Activated CD4-positive, CD25-positive, alpha-beta regulatory T cell treated with anti-CD3 and anti-CD28 coated beads, Interleukin-2, amount 50 U/mL, for 16 hours (primary cell): ENCODE measurements at places on chromosomes 13 and 19.

DNA sequence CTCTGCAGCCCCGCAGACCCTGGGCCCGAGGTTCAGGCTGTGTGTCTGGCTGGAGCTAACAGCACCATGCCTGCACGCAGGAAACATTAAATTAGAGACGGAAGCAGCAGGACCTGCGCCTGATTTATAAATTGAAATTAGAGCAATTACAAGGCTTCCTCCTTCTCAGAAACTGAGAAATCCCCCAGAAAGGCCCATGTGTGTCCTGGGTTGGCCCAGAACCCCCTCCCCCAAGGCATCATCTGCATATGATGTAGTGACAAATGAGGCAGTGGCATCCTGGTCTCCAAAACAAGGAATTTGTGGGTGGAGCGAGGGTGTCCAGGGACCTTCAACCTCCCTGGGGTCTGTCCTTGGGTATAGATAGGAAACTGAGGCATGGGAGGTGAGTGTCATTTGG lies 27.2 kb upstream of the SEMA6B start:
- DNase-seq: no peak

GRCh38 chr13:74005320-74006157 lies 128.7 kb downstream of the KLF12 start:
- DNase-seq: no peak

- no peak for DNase-seq
Measured at GRCh38 chr13:33454844-33455705, 169.5 kb upstream of the STARD13 start.

DNA sequence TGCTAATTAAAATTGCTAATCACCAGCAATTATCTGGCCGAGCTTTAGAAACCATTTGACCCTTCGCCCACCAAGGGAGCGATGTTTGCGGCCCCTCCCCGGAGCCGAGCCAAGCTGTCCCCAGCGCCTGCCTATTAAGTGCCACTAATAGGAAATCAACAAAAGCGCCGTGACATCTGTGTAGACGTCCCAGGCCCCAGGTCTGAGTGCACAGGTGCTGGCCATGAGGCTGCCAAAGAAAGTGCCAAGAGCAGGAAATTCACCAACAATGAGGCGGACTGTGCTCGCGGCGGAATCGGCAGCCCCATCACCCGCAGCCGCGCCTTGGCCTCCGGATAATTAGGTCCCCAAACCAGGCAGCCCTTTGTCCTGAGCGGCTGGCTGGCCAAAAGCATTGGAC lies 44.5 kb upstream of the SPACA7 start:
- DNase-seq: no peak

GRCh38 chr13:51152701-51153100 lies 41.6 kb upstream of the C13orf42 start:
- DNase-seq: no peak

DNA sequence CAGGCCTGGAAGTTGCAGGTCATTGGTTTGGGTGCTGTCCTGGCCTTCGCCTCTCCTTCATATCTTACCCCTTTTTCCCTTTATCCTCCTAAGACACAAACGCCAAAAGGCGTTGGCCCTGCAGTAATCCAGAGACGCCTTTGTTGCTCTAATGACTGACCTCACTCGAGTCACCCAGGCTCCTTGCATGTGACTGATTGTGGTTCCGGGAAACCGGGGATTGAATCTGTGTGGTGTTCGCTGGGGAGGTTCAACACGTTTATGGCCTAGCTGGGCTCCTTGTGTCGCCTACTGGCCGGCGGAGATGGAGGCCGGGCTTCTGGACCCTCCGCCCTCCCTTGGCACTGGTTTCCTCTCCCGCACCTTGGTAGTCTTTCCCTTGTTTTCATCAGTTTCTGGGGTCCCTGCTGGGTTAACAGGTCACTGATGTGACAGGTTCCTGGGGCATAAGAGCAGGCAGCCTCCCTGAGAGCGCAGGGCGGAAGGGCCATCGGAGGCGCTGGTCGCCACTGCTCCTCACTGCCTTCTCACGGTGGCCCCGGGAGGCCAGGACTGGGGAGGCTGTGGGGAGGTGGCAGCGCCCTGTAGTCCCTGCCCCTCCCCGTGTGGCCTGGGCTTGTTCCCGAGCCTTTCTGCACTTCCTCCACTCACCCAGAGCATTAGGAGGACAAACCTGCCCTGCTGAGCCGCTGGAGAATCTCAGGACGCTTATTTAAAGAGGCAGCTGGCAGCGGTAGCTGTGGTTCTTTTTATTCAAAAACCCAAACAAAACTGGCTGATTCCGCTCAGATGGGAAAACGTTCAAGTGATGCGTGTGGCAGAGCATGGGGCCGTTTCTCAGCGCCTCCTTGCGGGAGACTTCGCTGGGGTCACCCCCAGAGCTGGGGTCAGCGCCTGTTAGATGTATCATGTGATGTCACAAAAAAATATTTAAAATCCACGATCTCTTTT lies 18.1 kb upstream of the NDUFS7 start:
- no peak for DNase-seq

- DNase-seq: no peak
Measured at GRCh38 chr13:24323036-24323738, 13.8 kb downstream of the C1QTNF9 start.

GRCh38 chr13:50025436-50025835 lies 10.2 kb downstream of the KCNRG start:
- DNase-seq: no peak

GRCh38 chr19:50273821-50274220 lies 55.4 kb downstream of the KCNC3 start:
- no peak for DNase-seq

DNA sequence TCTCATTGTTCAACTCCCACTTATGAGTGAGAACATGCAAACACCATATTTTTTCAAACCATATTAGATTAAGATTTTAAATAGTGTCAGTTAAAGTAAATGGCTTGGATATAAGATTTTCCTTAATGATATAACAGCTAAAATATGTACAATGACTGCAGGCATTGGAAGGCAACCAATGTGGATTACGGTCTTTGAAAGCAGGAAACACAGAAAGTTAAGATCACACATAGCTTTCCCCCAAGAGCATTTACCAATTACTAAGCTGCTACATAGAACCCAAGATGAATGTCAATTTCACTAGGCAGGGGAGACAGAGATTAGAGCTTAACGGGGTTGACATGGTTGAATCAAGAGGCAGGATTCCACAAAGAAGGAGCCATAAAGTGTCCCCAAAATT lies 173.2 kb upstream of the TRPC4 start:
- DNase-seq: no peak

DNA sequence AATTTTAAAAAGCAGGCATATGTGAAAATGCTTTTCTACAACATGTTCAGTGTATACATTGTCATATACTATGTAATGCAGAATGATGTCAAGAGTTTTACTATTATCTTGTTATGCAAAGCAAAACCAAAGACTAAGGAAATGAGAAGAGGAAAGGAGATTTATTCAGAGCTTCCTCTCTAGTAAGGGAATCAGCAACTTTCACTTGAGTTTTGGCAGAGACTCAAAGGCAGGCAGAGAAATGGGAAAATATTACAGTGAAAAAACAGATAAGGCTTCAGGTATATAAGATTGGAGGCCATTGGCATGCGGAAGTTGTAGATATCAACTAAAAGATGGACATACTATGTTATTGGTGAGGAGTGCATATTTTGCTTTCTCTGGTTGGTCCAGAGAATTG lies 512.0 kb upstream of the PCDH20 start:
- DNase-seq: no peak

DNA sequence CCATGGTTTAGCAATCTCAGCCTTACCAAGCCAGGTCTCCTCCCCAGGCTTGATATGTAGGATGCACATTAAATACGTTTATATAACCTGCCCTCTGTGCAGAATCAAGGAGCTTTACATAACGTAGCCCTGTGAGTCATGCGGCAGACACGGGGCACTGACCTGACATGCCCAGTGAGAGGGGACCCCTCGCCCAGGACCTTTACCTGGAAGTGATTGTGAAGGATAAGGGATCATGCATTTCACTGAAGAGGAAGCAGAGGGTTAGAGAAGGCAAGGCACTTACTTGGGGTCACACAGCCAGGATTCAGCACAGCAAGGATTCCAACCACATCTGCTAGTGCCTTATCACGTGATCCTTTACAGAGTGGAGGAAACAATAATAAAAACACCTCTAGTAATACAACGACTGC lies 18.9 kb upstream of the FOSB start:
- no peak for DNase-seq

DNA sequence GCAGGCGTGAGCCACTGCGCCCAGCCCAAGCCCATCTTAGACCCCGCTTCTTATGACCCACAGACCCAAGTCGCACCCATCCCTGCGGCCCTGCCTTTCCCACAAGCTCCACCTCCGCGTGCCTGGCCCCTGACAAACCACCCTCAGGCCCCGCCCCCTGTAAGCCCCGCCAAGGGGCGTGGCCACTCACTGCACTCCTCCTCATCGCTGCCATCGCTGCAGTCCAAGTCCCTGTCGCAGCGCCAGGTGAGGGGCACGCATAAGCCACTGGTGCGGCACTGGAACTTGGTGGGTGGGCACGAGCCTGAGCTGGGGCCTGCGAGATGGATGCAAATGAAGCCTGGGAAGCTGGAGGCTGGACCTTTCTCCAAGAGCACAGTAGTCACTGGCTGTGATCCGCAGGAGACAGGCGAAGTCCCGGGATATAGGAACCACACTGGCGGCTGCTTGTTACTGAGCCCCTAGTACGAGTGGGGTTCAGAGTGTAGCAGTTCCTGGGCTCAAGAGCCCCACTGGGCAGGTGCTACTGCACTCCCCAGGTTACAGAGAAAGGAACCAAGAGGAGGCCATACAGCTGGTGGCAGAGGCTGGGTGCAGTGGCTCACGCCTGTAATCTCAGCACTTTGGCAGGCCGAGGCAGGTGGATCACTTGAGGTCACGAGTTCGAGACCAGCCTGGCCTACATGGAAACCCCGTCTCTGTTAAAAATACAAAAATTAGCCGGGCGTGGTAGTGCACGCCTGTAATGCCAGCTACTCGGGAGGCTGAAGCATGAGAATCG lies 3.1 kb downstream of the CD320 start:
- no peak for DNase-seq

GRCh38 chr19:35869327-35870123 lies 1.2 kb downstream of the APLP1 start:
- peak; percentile 50 for DNase-seq

DNA sequence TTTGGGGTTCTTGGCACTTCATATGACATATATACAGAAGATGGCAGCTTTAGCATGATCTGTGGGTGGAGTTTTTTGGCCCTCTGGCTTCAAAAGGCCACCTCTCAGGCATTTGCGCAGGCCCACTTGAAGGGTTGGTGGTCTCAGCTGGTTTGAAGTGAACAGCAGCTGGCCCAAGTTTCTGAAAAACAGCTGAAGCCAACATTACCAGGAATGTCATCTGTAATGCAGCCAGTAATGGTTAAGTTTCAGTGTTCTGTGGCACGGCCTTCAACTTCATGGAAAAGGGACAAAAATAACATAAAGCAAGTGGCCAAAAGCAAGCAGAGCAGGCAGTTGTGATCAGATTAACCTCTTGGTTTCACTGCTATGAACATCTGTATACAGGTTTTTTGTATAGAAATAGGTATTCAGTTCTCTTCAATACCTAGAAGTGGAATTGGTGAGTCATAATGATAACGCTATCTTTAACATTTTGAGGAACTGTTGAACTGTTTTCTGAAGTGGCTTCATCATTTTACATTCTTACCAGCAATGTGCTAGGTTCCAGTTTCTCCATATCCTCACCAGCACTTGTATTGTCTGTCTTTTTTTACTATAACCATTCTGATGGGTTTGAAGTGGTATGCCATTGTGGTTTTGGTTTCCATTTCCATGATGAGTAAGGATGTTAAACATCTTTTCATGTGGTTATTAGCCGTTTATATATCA lies 245.4 kb downstream of the SHISA2 start:
- DNase-seq: no peak

DNA sequence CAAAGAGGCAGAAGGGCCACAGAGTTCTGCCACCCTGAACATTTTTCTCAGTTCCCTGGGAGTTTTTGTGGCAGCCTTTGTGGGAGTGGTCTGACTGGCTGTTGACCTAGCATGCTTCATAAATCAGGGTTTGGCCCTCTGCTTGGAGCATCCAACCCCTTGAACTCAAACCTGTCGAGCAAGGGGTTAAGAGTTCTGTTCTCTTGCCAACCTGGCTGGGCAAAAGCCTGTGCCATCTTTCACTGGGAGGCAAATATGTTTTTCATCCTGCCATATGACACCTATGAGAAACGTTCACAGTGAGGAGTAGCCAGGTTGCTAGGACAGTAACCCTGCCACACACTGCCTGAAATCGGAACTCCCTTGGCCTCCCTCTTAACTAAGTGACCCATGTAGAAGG lies 7.7 kb upstream of the TEX26 start:
- no peak for DNase-seq

- no peak for DNase-seq
Measured at GRCh38 chr19:5676105-5676771, 4.1 kb downstream of the MICOS13 start.

DNA sequence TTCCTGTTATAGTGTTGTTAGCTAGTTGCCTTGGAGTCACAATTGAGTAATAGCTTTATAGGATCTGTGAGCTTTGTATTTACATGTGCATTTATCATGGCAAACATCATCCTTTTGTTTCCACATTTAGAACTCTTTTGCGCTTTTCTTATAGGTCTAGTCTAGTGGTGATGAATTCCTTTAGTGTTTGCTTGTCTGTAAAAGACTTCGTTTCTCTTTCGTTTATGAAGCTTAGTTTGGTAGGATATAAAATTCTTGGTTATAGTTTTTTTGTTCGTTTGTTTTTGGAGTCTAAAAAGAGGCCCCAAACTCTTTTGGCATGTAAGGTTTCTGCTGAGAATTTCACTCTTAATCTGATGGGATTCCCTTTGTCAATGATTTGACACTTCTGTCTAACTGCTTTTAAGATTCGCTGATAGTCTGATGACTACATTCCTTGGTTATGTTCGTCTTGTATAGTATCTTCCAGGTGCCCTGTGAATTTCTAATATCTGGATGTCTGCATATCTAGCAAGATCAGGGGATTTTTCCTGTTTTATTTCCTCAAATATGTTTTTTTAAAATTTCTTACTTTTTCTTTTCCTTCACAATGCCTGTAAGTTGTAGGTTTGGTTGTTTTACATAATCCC lies 20.2 kb downstream of the DNAJC3 start:
- DNase-seq: no peak

GRCh38 chr19:19775891-19776205 lies 42.9 kb upstream of the ZNF14 start:
- no peak for DNase-seq

DNA sequence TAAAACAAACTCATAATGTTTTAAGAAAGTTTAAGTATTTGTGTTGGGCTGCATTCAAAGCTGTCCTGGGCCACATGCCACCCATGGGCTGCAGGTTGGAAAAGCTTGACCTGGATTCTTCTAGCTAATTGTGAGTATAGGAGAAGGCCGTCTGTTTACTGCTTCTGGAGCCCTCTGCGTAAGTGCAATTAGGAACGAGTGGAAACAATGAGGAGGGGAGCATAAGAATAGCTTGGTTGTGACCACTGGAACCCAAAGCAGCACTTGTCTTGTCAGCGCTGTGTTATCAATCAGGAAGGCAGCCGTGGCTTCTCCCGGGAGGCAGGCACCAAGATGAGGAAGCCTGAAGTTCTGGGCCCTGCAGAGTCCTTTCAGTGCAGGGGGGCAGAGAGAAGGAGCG lies 110.4 kb upstream of the MBNL2 start:
- no peak for DNase-seq

GRCh38 chr19:2582984-2583956 lies 107.3 kb downstream of the GADD45B start:
- DNase-seq: no peak
